ENCODE measurements at places on chromosomes 1 and 21.
A peak's percentile ranks its signal among the peaks of the same experiment; 100 is the strongest.

DNA sequence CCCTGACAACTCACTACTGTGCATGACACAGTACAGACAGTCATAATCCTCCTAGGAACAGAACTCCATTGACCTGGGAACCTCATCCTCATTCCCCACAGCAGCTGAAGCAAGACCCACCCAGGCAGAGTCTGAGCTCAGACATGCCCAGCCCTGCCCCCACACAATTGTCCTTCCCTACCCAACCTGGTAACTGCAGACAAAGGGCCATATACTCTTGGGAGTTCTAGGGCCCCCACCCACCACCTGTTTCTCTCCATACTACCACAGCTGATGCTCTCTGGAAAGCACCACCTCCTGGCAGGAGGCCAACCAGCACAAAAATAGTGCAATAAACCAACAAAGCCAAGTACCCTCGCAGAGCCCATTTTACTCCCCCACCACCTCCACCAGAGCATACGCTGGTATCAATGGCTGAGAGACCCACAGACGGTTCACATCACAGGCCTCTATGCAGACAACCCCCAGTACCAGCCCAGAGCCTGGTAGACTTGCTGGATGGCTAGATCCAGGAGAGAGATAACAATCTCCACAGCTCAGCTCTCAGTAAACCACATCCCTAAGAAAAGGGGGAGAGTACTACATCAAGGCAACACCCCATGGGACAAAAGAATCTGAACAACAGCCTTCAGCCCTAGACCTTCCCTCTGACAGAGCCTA lies 159.7 kb upstream of the CXADR start:
- DNase-seq: no peak

DNA sequence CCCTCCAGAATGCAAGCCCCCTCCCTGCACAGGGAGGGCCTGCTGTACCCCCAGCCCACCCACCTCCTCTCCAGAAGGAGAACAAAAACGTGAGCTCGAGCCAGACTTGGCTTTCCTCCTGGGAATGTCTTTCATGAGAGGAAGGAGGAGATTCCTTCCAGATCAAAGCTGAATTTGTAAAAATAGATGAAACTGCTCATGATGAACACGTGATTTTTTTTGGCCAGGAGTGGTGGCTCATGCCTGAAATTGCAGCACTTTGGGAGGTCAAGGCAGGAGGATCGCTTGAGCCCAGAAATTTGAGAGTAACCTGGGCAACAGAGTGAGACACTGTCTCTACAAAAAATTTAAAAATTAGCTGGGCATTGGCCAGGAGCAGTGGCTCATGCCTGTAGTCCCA lies 21.8 kb downstream of the GPR157 start:
- no peak for DNase-seq

DNA sequence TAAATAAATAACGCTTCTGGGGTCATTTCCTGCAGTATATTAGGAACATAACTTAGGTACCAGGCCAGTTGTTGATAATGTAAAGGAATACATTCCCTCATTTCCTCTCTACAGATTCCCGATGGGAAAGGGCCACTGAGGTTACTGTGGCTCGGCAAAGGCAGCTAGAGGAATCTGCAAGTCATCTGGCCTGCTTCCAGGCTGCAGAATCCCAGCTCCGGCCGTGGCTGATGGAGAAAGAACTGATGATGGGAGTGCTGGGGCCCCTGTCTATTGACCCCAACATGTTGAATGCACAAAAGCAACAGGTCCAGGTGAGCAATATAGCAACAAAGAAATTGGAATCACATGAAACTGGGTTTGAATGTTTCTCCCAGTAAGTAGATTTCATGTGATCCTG lies 109.6 kb upstream of the BMP8A start:
- no peak for DNase-seq

DNA sequence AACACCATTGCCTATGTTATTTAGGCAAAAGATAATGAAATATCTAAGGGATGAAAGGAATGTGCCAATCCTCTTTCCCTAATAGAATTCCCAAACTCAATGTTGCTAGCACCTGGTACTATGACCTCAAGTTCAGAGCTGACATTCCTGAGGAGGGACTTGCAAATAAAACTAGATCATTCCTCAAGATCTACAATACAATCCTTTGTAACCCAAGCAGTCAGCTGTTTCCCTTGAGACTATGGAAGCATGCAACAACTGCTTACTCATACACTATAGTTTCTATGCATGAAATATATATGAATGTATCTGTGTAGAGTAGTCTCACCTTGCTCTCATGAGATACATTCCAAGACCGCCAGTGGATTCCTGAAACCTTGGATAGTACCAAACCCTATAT lies 65.0 kb downstream of the ABL2 start:
- DNase-seq: peak; percentile 44

- DNase-seq: no peak
Observed at GRCh38 chr1:240693036-240693435, 81.1 kb upstream of the GREM2 start.

GRCh38 chr1:43981135-43981491 lies 2.1 kb downstream of the B4GALT2 start:
- peak; percentile 38 for DNase-seq

DNA sequence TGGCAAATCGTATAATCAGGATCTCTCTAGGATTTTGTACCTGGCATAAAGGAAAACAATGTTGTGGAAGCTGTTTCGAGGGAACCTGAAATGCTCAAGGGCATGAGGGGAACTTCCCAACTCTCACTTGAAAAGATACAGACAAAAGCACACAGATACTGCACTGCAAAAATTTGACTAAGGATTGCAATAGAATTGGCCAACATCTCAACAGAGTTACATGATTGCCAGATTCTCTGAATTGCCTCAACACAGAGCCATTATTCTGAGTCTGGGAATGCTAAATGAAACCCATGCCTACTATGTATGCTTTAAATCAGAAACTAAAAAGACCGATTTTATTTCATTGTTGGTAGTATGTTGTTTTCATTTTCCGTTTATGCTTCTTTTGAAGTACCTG lies 16.0 kb downstream of the KRTAP19-8 start:
- DNase-seq: no peak

- DNase-seq: no peak
Observed at GRCh38 chr1:41734201-41734970, 184.3 kb downstream of the HIVEP3 start.

DNA sequence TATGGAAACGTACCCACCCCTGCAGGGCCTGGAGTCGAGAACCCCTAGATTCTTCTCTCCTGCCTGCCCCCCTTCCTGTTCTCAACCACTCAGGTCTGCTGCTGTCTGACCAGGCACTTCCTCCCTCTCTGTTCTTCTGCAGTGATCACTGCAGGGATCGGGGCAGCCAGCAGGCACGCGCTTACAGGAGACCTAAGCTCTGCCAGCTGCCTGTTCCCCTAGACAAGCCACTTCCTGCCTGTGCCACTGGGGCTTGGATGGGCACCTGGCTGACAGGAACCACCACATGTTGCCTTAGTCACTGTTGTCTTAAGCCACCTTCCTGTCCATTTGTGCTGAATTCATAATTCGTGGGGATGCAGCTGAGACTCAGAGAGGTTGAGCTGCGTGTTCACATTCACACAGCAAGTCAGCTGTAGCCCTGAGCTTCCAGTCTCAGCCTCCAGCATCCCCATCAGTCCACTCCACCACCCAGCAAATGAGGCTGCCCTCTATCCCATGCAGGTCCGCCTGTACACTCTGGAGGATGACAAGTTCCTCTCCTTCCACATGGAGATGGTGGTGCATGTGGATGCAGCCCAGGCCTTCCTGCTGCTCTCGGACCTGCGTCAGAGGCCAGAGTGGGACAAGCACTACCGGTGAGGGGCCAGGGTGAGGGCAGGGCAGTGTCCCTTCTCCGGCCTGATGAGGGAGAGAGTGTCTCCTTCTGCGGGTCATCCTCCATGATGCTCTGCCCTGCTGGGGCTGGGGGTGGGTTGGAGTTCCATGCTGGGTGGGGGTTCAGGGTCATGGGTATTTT lies 18.6 kb downstream of the FAM151A start:
- no peak for DNase-seq

GRCh38 chr1:45815667-45816458 lies 12.5 kb downstream of the MAST2 start:
- DNase-seq: no peak

- DNase-seq: no peak
Observed at GRCh38 chr1:85406081-85406480, 58.9 kb downstream of the DDAH1 start.

DNA sequence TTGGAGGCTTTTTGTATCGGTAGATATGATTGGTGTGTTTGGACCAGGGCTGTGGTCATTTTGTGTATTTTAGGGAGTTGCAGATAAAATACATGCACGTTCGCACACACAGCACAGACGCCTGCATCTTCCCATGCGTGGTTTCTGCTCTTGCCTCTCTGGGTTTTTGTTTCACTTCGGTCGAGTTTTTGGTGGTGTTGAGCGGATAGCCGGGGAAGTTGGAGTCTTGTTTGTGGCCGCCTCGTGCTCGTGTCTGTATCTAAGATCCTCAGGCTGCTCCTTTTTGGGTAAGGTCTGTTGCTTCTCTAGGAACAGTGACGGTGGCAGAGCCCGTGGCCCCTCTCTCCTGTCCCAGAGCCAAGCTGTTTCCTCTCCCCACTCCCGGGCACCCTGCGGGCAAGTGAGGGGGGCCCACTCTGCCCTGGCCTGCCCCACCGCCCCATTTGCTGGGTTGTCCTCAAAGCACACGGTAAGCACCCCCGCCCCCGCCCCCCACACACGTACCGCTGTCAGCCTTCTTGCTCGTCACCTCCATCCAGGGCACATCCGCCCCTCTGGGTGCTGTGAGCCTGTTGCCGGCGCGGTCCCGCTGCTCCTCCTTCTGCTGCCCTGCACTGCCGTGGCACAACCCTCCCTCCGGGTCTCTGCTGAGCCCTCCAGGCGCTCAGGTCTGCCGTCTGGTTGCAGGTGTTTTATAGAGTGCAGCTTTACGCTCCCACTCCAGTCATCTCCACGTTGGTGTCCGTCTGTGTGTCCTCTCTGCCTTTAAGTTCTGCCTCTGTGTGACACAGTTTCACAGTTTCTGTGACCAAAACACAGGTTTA lies 51.9 kb downstream of the AGPAT3 start:
- no peak for DNase-seq

DNA sequence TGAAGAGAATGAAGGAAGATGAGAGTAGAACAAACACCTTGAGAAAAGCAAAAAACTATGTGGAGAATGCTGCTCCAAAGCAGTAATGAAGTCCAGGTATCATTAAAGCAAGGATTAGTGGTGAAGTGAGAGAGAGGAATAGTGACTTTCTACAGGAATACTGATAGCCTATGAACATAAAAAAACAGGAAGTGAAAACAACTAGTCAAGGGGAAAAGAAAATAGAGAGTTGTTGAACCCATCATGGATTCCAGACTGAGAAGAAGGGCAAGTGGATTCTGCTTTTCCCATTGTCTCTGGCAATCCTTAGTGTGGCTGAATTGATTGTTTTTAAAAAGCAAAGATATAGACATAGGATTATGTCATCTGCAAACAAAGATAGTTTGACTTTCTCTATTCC lies 119.9 kb upstream of the LHX8 start:
- no peak for DNase-seq

GRCh38 chr21:30058928-30059327 lies 107.7 kb downstream of the CLDN17 start:
- DNase-seq: no peak

DNA sequence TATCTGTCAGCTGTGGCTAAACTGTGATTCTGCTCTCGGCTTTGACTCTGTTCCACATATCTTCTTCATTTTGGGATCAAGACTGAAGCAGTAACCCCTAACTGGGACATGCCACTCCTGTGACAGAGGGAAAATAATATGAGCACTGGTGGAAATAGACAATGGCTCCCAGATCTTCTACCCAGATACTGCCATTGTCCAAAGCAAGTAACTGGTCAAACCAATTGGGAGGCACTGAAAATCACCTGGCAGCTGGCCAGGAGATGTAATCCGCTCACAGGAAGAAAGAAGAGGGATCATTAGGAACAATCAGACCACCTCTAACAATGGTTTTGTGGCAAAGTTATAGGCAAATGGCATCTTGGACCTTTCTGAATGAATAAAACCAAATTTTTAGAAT lies 10.7 kb downstream of the SNX7 start:
- no peak for DNase-seq

DNA sequence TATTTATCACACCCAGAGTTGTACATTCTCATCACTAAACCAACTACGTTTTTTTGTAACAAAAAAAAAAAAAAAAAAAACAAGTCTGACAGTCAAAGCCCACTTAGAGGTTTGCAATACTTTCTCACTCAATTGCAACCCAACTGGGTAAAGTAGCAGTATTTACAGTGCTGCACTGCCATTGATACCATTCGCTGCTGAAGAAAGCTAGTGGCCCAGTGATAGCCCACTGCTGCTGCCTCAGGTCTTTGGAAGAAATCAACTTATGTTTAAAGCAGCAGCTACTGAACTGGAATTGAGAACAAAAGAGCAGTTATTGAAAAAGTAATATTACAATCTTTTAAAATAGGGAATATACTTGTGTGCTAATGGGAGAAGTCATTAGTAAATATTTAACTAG lies 2.7 kb downstream of the HNRNPU start:
- DNase-seq: no peak

DNA sequence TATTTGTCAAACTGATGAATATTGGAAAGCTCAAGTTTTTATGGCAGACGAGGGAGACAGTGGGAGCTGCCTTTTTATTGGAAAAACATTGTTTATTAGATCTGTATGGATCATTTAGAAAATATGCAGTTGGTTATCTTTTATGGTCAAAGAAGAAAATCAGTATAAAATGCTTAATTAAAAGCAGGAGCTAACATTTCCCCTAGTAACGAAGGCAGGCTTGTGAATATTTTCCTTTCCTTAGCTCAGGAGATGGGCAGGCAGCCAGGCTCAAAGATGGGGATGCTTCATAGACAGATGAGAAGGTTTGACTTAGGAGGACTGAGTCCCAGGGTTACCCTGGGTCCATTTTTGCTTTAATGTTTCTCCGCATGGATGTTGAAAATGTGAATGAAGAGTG lies 26.0 kb downstream of the ROR1 start:
- DNase-seq: no peak

GRCh38 chr1:34685225-34685624 lies 69.6 kb upstream of the GJB5 start:
- no peak for DNase-seq

DNA sequence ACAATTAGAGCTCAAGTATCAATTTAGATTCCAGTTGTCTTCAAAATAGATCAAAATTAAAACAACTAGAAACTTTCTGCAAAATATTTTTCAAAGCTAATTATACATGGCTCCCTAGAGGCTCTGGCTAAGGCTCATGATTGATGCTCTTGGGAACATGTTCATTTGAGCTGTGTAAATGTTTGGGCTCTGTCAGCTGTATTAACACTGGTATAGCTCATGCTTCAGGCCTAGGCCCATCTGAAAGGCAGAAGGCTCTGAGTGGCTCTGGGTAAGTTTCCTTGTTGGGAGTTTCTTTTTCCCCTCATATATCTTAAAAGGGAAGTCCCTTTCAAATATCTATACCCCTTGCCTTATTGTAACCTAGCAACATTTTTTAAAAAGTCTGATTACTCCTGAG lies 81.3 kb downstream of the UROD start:
- no peak for DNase-seq

DNA sequence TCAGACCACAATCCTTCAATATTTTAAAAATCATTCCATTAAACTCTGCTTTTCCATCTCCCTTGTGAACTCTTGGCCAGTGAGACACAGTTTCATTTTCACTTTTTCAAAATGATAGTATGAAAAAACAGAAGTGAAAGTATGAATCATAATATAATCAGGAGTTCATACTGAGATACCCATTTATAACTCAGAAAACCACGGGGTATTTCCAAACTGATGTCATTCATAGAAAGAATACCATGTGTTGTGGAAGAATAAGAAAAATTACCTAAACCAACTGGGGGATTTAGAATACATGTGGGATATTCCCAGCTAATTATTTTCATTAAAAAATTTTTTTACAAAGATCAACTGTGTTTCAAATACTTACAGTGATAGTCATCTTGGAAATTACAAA lies 149.9 kb downstream of the MRPL39 start:
- DNase-seq: peak; percentile 56

All from RWPE1 (cell line).